Sigmoid colon (tissue), 7 donors: ENCODE measurements at places on chromosomes 7 and 10. TPM values are rescaled to one million over a fixed set of nuclear protein-coding genes. Genes with fewer than 3 reads are reported as not detected.
A peak's percentile ranks its signal among the peaks of the same experiment; 100 is the strongest.

GRCh38 chr7:131797841-131798240, 241.4 kb upstream of the PODXL start:
- no peak for DNase-seq

GRCh38 chr10:116744163-116744753, 1.9 kb upstream of the HSPA12A start:
- peak; percentile 56 for DNase-seq

- no peak for DNase-seq
These were observed 6.9 kb downstream of the CISD1 start for GRCh38 chr10:58275908-58276307.

- DNase-seq = no peak
These were observed 221.5 kb upstream of the CELF2 start for GRCh38 chr10:10796061-10796773.

WDR86 gene
- 23.8 TPM for total RNA-seq
